PC-3 (cell line): ENCODE measurements at places on chromosomes 3 and 15.

DNA sequence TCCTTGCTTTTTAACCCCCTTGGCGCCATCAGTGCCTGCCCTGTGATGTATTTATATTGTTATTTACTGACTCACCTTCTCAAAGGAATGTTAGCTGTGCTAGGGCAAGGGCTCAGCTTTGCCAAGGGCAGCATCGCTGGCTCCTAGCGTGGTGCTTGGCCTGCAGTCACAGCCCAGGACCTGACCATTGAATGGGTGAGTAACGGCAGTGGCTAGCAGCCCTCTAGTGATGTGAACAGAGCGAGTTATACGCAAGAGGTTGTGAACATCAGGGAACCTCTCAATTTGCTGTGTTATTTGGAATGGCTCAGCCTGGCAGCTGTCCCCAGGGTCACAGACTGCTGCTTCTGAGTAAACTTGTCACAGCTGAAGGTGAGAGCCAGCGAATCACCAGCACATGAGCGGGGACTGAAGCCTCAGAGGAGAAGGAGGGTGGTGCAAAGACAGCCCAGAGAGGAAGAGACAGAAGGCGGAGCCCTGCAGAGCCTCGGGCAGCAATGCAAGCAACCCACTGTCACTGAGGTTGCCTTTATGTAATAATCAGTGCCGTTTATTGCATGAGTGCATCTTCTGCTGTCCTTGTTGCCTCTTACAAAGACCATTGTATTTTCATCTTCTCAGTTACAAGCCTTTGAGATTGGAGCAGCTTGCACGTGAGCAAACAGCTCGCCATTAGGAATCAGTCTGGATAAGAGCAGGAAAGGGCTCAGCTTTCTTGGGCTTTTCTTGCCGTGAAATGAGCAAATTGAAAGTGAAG, 158.3 kb downstream of the SLCO3A1 start:
- DNase-seq = peak; percentile 7

DNA sequence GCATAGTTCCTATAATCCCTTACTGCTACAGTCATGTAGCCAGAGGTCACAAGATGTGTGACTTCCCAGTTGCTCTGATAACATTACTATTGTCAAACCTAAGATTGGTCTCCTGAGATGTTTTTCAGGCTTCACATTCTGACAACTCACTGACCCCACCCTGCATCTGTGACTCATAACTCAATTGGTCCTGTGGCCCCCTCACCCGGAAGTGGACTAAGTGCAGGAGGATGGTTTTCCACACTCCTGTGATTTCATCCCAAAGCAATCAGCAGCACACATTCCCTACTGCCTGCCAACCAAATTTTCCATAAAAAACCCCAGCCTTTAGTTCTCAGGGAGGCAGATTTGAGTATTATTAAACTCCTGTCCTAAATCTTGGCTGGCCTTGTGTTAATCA, 564.9 kb upstream of the ZNF385D start:
- no peak for DNase-seq

DNA sequence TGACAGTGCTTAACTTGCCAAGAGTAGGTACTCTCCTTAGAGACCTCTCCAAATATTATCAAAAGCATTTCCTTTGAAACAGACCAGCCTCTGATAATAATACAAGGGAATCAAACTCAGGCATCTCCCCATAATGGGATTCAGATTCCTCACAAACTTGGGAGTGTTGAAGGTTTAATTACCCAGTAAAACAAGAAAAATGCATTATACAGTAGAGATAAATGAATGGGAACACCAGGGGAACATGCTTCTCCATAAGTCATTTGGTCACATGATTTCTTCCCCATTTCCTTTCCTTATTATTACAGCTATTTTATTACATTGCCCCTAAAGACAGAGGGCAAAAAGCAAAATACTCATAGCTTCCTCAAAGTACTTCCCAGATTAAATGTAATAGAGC, 325.0 kb upstream of the CDIN1 start:
- DNase-seq = no peak

DNA sequence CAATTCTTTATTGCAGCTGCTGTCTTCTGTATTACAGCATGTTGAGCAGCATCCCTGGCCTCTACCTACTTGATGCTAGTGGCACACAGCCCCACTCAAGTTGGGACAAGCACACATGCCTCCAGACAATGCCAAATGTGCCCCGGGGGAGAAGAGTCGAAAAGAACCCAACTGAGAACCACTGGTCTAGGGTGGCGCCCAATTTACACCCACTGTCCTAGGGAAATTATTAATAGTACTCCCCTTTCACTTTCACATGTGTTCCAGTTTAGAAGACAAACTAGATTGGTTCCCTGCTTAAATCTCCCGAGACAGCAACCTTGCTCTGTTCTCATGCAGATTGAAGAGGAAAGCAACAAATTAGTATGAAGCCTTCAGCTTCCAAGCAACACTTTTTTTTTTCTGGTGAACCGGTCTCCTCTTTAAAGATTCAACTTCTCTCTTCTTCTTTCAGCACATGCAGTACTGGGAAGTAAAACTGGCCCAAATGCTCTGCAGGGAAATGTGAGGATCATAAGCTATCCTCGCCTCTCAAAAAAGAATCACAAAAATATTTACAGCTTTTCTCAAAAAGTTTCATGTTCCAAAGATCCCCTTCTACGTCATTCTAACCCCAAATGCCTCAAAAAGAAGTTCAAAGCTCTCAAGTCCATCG, 823.9 kb upstream of the CFAP20DC start:
- DNase-seq = no peak

DNA sequence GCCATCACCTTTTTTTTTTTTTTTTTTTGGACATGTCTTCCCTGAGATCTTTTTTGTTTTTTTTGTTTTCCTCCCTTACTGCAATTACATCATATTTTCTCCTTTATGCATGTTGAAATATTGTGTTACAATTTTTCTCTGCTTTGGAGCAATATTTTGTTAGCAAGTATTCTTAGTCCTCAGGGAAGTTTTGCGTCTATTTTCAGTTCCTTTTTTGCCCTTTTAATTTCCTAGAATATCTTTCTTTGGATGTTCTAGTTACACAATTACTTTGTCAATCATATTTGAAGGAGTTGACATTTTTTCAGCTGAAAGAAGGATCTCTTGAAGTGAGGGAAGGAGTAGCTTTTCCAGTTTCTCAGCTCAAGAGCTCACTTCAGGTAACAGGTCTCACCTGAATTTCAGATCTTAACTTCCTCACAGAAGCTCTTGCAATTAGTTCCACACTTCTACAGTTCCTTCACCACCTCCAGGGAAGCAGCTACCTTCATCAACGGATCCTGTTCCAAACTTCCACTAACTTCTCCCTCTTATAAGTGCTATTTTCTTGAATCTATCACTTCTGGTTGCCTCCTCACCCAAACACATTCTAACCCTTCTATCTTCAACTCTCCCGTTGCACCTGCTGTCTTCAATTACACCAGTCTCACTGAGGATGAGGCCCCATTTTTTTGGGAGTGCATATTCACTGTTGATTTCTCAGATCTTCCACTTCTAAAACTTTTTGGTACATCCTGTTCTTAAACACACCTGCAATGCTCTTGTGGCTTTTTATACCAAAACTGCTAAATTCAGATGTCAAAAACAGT, 57.8 kb upstream of the CPOX start:
- no peak for DNase-seq
